ENCODE measurements at places on chromosomes 16 and 17. TPM values are rescaled to one million over a fixed set of nuclear protein-coding genes. Genes with fewer than 3 reads are reported as not detected.

The ZNF207 gene
- total RNA-seq = 96.6 TPM

The TEX2 gene
- 28.0 TPM for total RNA-seq

The CD300H gene
- total RNA-seq = not detected

The CDH8 gene
- not detected for total RNA-seq

The MAF gene
- 0.58 TPM for total RNA-seq
